ENCODE measurements at places on chromosomes 1 and 21.

DNA sequence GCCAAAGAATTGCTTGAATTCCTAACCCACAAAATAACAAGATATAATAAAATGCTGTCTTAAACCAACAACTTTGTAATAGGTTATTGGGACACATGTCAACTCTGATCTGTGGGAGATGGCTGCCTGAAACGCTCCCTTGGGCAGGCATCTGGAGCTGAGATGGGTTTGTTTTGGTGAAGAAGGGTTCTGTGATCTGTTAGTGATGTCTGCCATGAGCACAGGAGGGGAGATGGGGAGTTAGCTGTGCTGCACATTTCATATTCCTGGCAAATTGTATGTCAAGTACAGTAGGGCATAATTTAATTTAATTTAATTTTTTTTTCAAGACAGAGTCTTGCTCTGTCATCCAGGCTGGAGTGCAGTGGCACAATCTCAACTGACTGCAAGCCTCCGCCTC is 34.2 kb upstream of the IFNLR1 start:
- no peaks in the 10 kb centered on the region for H3K36me3 ChIP-seq
- H3K27ac ChIP-seq, result no peak overlapping the region
- H3K4me1 ChIP-seq, result no peaks in the 10 kb centered on the region
- no peak overlapping the region for H3K4me3 ChIP-seq
- H3K27me3 ChIP-seq, result peaks cover 32% of the 10 kb centered on the region

DNA sequence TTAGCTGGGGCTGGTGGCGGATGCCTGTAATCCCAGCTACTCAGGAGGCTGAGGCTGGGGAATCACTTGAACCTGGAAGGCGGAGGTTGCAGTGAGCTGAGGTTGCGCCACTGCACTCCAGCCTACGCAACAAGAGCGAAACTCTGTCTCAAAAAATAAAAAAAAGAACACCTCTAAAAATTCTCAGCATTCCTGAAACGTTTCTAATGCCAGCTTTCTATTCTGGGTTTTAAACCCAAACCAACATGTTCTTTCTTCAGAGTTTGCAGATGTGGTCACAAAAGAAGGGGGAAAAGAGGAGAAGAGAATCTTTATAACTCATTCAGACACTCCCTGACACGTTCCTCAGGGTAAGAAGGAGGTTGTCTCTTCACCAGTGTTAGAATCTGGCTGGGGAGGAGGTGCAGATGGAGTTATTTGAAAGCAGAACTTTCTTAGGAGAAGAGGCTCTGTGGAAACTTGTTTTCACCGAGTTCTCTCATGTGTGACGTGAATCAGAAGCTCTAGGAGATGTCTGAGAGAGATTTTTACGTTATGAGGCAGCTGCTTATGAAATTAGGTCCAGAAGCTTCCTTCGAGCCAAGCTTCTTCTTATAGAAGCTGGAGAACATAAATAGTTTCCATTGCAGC is 17.8 kb upstream of the CNR2 start:
- DNase-seq, result no peak
- no peaks in the 10 kb centered on the region for H3K36me3 ChIP-seq
- no peak overlapping the region for H3K27ac ChIP-seq
- no peak overlapping the region for H3K4me3 ChIP-seq
- no peaks in the 10 kb centered on the region for H3K4me1 ChIP-seq
- peaks cover 35% of the 10 kb centered on the region for H3K27me3 ChIP-seq

GRCh38 chr1:110255392-110255787 is 45.3 kb downstream of the KCNC4 start:
- peaks cover 6% of the 10 kb centered on the region for H3K27me3 ChIP-seq
- no peak overlapping the region for H3K4me3 ChIP-seq
- H3K4me1 ChIP-seq, result no peaks in the 10 kb centered on the region
- H3K36me3 ChIP-seq, result peaks cover 2% of the 10 kb centered on the region

DNA sequence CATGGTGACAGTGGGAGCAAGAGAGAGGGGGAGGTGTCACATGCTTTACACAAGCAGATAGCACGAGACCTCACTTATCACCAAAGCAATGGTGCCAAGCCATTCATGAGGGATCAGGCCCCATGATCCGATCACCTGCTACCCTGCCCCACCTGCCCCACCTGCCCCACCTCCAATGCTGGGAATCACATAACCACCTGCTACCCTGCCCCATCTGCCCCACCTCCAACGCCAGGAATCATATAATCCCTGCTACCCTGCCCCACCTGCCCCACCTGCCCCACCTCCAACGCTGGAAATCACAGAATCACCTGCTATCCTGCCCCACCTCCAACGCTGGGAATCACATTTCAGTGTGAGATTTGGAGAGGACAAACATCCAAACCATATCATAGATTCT is 10.6 kb upstream of the AIRE start:
- no peak overlapping the region for H3K27ac ChIP-seq
- H3K36me3 ChIP-seq, result peaks cover 5% of the 10 kb centered on the region
- no peak overlapping the region for H3K4me3 ChIP-seq
- H3K27me3 ChIP-seq, result peaks cover 9% of the 10 kb centered on the region
- no peaks in the 10 kb centered on the region for H3K4me1 ChIP-seq

- H3K4me1 ChIP-seq, result peaks cover 15% of the 10 kb centered on the region
- DNase-seq, result no peak
- H3K27me3 ChIP-seq, result no peaks in the 10 kb centered on the region
- H3K4me3 ChIP-seq, result no peak overlapping the region
- no peak overlapping the region for H3K27ac ChIP-seq
- no peaks in the 10 kb centered on the region for H3K36me3 ChIP-seq
Observed at GRCh38 chr1:198496216-198497143, 44.0 kb downstream of the ATP6V1G3 start.

GRCh38 chr1:16491056-16491675 is 22.9 kb downstream of the RNU1-1 start:
- peak overlapping the region; percentile 17 for H3K27ac ChIP-seq
- peaks cover 6% of the 10 kb centered on the region for H3K36me3 ChIP-seq
- H3K27me3 ChIP-seq, result no peaks in the 10 kb centered on the region
- H3K4me3 ChIP-seq, result no peak overlapping the region
- DNase-seq, result no peak
- H3K4me1 ChIP-seq, result peaks cover 9% of the 10 kb centered on the region

- peak overlapping the region; percentile 97 for H3K4me3 ChIP-seq
- H3K27me3 ChIP-seq, result no peaks in the 10 kb centered on the region
- peaks cover 36% of the 10 kb centered on the region for H3K4me1 ChIP-seq
Observed at GRCh38 chr1:42680921-42681683, 1.1 kb upstream of the YBX1 start.

- H3K36me3 ChIP-seq, result no peaks in the 10 kb centered on the region
- peaks cover 24% of the 10 kb centered on the region for H3K4me1 ChIP-seq
- no peak overlapping the region for H3K4me3 ChIP-seq
- H3K27ac ChIP-seq, result no peak overlapping the region
- DNase-seq, result peak; percentile 48
Observed at GRCh38 chr1:147627435-147628110, 42.8 kb downstream of the ACP6 start.

GRCh38 chr1:211908951-211909350 is 78.4 kb upstream of the LPGAT1 start:
- H3K4me1 ChIP-seq, result no peaks in the 10 kb centered on the region
- no peak for DNase-seq
- H3K36me3 ChIP-seq, result no peaks in the 10 kb centered on the region
- H3K4me3 ChIP-seq, result no peak overlapping the region

DNA sequence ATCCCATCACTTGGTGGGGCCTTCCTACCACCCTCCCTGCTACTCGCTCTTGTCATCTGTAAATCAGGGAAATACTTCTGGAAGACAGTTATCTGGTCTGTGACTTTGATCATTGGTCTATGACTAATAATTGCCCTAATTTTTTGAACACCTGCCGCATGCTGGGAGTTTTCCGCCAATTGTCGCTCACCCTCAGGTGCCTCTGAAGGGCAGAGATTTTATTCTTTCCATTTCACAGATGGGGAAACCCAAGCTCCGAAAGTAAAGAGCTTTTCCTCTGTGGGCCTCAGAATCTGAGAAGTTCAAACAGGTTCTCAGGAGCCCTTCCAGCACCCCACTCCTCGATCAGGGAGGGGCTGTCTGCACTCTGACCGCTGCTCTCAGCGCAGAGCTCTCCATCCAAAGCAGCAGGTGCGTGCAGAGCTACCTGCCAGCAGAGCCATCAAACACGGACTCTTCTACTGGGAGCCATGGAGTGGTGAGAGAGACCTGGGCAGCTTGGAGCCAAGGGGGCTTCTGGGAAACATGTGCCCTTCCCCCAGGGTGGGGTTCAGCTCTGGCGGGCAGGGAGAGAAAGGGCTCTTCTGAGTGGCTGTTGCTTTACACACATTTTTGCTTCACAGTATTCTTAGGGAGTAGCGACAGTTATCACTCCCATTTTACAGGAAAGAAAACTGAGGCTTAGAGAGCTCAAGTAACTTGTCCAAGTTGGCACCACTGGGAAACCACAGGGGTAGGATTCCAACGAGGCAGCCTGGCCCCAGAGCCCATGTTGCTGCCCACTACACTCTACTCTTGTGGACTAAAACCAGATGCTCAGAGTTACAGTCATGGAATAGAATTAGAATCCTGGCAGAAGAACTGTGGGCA is 5.8 kb upstream of the RUNX3 start:
- H3K36me3 ChIP-seq, result peaks cover 29% of the 10 kb centered on the region
- no peaks in the 10 kb centered on the region for H3K27me3 ChIP-seq
- H3K27ac ChIP-seq, result peak overlapping the region; percentile 44
- DNase-seq, result no peak
- peaks cover 32% of the 10 kb centered on the region for H3K4me1 ChIP-seq
- no peak overlapping the region for H3K4me3 ChIP-seq

GRCh38 chr1:63787875-63788274 is 14.1 kb downstream of the ROR1 start:
- peaks cover 23% of the 10 kb centered on the region for H3K27me3 ChIP-seq
- H3K4me1 ChIP-seq, result no peaks in the 10 kb centered on the region
- H3K4me3 ChIP-seq, result no peak overlapping the region
- H3K36me3 ChIP-seq, result no peaks in the 10 kb centered on the region

GRCh38 chr1:30307182-30307581 is 416.2 kb downstream of the MATN1 start:
- H3K36me3 ChIP-seq, result peaks cover 4% of the 10 kb centered on the region
- H3K27ac ChIP-seq, result no peak overlapping the region
- H3K4me1 ChIP-seq, result no peaks in the 10 kb centered on the region
- DNase-seq, result no peak

DNA sequence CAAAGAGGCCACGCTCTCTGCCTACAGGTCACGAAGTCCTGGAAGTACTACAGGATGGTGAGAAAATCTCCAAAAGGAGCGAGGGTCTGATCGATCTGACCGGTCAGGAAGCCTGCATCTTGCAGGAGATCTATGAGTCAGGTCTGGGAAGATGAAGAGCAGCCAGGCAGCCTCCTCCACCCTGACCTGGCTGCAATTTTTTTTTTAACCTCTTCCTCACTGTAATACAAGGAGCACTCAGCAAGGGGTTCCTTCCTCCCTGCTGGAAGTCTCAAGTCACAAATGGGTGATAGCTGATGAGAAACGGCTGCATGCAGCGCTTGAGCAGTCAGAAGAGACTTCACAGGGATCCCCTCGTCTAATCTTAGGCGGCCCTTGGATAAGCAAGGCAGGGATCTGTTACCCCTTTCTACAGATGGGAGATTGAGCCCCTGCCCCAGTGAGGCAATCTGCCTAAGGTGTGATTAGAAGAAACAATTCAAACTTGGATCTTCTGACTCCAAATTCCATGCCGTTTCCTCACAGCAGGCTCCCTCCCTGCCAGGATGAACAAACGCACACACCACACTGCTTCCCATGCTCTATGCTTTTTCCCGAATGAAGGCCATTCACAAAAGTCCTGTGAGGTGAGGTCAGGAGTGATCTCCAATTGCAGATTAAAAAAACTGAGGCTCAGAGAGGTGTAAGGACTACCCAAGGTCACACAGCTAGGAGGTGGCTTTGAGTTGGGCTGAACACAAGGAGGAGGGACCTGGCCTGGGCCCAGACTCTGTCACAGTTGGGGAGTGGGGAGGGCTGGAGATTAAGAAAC is 48.3 kb downstream of the ECE1 start:
- H3K27me3 ChIP-seq, result no peaks in the 10 kb centered on the region
- no peak for DNase-seq
- no peak overlapping the region for H3K4me3 ChIP-seq
- no peaks in the 10 kb centered on the region for H3K4me1 ChIP-seq

DNA sequence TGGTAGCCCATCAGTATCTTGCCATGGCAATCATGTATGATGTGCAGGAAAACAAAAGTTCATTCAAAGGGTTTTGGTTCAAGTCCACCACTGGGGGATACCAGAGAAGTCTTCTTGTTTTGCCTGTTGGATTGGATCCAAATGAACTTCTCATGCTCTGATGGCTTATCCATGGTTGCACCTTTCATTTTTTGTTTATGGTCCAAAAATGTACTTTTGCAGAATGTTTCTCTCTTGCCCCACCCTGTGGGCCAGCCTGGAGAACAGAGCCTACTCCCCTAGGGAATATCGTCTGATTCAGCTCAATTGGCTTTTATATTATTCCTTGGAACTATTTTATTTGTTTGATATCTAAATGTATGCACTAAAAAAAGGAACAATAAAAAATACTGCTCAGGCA is 20.1 kb upstream of the CLCA1 start:
- DNase-seq, result no peak
- no peaks in the 10 kb centered on the region for H3K36me3 ChIP-seq
- no peaks in the 10 kb centered on the region for H3K27me3 ChIP-seq
- H3K27ac ChIP-seq, result no peak overlapping the region

DNA sequence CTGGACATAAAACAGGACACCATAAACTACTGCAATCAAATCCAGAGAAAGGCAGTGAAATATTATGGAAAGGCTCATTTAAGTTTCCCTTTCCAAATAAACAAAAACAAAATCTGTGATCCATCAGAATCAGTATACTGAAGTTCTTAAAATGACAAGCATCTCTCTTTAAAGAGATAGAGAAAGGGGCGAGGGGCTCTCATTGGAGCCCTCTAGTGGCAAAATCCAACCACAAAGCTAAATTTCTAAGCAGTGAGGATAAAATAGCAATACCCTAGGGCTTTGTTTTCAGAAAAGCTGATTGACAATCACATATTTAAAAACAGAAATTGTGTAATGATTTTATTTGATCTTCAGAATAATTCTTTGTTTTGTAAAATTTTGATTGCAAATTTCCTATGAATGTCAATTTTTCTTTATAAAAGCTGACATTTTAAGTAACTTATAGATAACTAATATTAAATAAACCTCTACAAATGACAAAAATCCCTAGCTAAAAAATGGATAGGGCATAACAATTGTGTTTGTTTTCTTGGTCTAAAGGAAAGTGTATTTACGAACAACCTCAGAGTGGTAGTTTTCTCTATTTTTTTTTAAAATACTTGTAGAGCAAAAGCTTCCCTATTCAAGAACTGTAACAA is 138.2 kb downstream of the COL24A1 start:
- no peak overlapping the region for H3K4me3 ChIP-seq
- DNase-seq, result no peak
- no peaks in the 10 kb centered on the region for H3K27me3 ChIP-seq
- no peak overlapping the region for H3K27ac ChIP-seq

GRCh38 chr21:46634966-46635323 is 529 bp upstream of the PRMT2 start:
- H3K27me3 ChIP-seq, result peaks cover 4% of the 10 kb centered on the region
- H3K4me1 ChIP-seq, result peaks cover 41% of the 10 kb centered on the region
- peak overlapping the region; percentile 98 for H3K27ac ChIP-seq
- H3K36me3 ChIP-seq, result peaks cover 37% of the 10 kb centered on the region

GRCh38 chr1:76285578-76286135 is 211.1 kb downstream of the ST6GALNAC3 start:
- DNase-seq, result no peak
- no peaks in the 10 kb centered on the region for H3K4me1 ChIP-seq
- no peaks in the 10 kb centered on the region for H3K36me3 ChIP-seq
- no peaks in the 10 kb centered on the region for H3K27me3 ChIP-seq
- no peak overlapping the region for H3K4me3 ChIP-seq

Measured in effector memory CD8-positive, alpha-beta T cell (primary cell).